ENCODE measurements at places on chromosomes 11 and 22.

- DNase-seq, result no peak
These were observed 264.8 kb upstream of the ZC3H12C start for GRCh38 chr11:109828387-109828786.

GRCh38 chr22:50600538-50600937 lies at the start of gene MAPK8IP2:
Gene MAPK8IP2, plus strand, starts transcription at chr22:50600793. Its CDS starts 26 bp downstream, at chr22:50600819.
- DNase-seq, result no peak

GRCh38 chr22:22951035-22951434 lies 63.4 kb downstream of the IGLL5 start:
- DNase-seq, result no peak

DNA sequence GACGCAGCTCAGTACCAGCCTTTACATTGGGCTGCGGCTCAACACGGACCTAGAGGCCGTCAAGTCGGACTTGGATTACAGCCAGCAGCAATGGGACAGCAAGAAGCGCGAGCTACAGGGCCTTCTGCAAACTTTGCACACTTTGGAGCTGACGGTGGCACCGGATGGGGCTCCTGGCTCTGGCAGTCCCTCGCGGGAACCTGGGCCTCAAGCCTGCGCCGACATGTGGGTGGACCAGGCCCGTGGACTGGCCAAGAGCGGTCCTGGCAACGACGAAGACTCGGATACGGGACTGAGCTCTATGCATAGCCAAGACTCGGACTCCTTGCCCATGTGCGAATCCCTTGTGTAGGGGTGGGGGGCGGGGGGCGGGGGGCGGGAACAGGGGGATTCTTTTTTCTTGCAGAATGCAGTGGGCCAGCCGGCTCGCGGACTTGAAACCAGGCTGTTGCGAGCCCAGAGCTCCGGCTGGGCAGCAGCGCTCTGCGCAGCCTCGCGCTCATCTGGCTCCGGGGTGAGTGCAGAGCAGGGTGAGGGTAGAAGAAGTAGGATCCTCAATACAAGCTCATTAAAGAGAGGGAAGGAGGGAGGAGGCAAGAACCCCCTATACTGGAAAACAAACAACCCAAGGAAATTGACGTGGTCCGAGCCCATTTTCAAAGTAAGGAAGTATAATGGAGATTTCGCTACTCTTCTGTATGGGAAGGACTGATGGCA lies 1.8 kb downstream of the RASSF10 start:
- DNase-seq, result no peak

GRCh38 chr11:67776852-67777520 lies 102.6 kb upstream of the ALDH3B2 start:
- DNase-seq, result no peak

DNA sequence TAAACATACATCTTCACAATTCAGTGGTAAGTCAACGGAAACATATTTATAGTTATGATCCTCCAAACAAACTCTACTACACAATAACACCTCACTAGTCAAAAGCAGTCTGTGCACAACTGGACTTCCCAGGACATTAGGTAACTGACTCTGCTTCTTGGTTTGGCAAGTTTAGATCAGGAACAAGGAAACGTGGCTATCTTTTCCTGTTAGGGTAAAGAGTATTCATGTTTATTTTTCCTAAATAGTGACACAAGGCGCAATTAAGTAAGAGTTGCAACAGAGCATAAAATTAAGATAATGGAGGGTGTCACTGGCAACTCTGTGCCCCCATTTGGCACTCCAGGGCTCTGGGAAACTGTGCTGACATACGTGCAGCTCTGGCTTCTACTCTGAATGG lies 70.2 kb upstream of the TP53AIP1 start:
- no peak for DNase-seq
